ENCODE measurements at places on chromosomes 4 and X.

GRCh38 chr4:159504684-159505083 lies 401.8 kb downstream of the RAPGEF2 start:
- DNase-seq = no peak

DNA sequence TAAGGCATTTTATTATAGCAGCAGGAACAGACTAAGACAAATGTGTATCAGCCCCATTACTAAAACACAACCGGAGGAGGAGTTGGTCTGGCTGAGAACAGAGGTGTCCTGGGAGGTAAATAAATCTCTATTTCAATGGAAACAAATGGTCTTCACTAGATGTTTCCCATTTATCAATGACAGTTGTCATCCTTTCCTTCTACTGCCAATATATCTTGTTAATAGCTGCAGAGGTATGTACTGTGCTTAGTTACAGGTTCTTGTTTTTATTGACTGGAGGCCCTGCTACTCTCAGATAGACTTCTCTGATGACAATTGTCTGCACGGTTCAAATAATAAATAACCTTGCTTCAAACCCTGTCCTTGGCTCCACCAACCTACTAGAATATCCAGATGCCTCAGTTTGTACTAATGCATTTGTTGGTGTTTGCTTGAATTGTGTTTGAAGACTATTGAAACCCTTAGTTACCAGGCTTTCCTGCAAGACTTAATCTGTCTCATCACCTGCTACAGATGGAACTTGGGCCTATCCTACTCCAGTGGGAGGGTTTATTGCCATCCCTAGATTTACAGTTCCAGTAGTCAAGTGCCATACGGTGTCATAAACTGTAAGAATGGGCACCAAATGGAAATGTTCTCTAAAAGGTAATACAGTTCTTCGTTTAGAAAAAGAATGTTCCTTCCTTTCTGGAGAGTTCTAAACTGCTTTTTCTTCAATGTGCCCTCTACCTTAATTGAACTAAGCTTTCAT lies 29.8 kb upstream of the HPGDS start:
- DNase-seq = no peak

- DNase-seq = no peak
Observed at GRCh38 chrX:103540145-103540544, 20.9 kb upstream of the RAB40A start.

GRCh38 chrX:154008521-154008920 lies 11.2 kb downstream of the IRAK1 start:
- DNase-seq = no peak

GRCh38 chr4:169621731-169622492 lies 1.5 kb downstream of the CLCN3 start:
- no peak for DNase-seq

DNA sequence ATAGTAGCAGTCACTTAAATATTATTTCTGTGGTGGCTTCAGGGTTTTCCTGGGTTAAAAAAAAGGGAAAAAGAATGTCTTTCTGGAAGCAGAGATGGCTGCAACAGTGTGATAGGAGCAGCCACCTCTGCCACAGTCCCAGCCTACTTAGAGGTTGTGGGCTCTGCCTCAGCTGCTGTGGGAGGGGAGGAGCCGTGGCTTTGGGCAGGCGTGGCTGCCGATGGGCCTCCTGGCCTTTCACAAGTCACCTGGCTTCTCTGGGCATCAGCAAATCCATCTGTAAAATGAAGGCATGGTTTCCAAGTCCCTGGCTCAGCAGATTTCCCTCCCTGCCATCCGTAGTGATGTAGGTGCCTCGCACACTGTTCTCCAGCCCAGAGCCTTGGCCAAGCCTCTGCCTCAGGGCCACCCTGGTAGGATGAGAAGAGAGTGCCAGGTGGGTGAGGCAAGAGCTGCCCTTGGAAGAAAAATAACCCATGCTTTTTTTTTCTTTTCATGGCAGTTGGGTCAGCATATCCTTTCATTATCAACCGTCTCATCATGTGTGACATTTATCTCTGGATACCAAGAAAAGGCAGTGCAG lies 66.1 kb downstream of the PTTG2 start:
- DNase-seq = no peak

- no peak for DNase-seq
Observed at GRCh38 chr4:72110886-72111285, 79.1 kb downstream of the NPFFR2 start.

- DNase-seq = no peak
Observed at GRCh38 chr4:138688408-138689085, 327.0 kb upstream of the NOCT start.

GRCh38 chr4:119581190-119581873 lies 47.3 kb downstream of the PDE5A start:
- no peak for DNase-seq

DNA sequence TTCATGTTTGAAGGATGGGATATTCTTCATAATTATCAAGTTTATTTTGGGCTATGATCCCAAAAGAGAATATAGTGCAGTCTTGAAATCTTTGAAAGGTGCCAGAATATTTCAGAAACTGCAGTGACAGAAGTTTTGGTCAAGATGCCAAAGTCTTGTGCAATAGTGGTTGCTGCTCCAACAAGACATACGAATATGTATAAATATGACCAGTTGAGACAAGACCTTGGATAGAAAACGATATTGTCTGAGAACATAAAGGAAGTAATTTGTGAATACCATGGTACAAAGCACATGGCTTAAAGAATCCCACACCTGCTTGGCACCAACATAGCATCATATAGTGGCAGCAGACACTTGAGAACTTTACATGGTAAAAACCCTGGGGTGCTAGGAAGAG lies 48.6 kb upstream of the AMELX start:
- DNase-seq = no peak

DNA sequence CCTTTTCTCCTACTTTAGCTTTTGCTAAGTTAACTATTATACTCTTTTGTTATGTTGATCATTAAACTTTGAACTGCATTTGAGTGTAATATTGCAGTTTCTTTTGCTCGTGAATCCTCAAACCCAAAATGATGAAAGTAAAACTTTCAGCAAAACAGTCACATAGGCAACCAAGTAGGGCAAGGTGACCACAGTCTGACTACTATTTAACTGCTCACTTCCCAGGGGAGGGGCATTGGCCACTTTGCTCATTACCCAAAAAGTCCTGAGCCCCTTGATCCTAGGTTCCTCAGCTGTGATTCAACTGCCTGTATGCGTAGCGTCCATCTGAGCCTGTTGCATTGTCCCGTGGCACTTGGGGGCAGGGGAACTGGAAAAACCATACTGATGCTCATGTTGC lies 17.0 kb downstream of the RBMX2 start:
- no peak for DNase-seq

GRCh38 chrX:16140448-16140847 lies 17.1 kb downstream of the GRPR start:
- no peak for DNase-seq

DNA sequence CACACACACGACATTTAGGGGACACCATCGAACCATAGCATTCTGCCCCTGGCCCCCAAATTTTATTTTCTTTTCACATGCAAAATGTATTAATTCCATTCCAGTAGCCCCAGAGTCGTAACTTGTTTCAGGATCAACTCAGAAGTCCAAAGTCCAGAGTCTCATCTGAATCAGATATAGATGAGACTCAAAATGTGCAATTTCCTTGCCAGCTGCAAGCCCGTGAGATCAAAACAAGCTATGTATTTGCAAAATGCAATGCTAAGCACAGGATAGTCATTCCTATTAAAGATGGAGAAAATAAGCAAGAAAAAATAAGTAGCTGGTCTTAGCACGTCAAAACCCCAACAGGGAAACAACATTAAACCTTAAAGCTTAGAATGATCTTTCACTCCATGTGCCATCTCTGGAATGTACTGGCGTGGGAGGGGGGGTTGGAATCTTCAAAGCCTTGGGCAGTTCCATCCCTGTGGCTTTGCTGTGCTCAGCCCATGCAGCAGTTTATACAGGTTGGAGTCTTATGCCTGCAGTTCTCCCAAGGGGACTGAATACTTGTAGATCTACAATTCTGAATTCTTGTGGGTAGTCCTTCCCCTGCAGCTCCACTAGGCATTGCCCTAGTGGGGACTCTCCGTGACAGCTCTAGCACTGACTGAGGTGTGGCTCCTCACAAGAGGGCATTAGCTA lies 47.7 kb upstream of the SYTL5 start:
- no peak for DNase-seq

DNA sequence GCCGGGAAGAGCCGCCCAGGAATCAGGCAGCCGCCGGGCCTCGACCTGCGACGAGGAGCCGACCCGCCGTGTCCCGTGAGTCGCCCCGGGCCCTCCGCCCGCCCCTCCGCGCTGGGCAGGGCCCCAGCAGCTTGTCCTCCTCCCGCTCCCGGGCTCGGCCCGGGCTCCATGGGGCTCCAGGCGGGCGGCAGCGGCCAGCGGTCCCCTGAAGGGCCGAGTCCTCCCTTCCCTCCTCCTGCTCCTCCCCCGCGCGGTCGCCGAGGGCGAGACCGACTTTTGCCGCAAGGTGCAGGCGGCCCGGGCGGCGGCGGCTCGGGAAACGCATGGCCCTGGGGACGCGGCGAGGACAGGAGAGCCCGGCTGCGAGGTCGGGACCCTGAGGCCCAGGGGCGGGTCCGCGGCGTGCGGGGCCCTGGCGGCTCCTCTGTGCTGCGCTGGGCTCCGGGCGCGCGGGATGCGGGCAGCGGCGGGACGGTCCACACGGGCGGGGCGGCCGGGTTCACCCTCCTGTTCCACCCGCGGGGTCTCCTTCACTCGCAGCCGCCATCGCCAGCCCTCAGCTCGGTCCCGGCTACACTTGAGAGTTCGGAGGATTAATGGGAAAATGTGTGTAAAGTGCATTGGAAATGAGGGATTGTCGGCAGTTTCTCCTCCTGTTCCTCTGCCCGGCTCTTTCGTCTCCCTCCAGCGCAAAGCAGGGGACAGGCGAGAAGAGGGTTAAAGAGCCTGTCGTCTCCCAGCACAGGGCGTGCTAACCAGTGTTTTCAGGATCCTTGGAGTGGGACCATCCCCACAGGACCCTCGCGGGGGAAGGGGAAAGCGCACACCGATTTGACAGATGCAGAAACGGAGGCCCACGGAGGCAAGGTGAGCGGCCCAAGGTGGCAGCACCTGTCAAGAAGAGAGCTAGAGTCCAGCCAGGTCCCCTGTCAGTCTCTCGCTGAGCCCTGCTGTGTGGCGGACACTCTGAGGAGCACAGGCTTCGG lies 16.6 kb upstream of the ZNF718 start:
- DNase-seq = no peak

DNA sequence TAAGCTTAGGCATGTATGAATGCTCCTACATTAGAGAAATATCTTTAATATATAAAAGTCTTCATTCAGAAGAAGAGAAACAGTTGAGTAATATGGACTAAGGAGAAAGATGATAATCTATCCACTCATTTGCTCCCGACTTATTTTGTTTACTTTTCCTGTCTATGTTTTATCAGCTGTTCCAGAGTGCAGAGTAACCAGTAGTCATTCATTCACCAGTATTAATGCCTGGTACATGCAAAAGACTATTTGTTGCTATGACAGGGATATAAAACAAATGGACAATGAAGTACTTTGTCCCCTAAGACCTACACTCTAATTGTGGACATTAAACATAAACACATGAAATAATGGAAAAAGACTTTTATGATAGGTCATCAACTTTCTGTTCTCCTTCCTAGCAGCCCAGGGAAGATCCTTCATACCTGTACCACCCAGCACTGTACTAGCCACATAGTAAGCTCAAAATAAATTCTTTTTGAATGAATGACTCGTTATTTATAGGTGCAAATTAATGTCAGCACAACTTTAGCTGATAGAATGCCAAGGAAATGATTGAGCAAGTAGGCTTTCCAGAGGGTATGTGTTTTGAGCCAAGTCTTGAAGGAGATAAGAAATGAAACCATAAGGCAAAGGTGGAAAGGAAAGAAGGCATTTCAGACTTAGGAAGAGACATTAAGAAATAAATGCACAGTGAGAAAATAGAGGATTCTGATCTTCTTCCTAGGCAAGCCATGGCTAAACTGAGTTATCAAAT lies 45.0 kb upstream of the IL13RA1 start:
- no peak for DNase-seq

DNA sequence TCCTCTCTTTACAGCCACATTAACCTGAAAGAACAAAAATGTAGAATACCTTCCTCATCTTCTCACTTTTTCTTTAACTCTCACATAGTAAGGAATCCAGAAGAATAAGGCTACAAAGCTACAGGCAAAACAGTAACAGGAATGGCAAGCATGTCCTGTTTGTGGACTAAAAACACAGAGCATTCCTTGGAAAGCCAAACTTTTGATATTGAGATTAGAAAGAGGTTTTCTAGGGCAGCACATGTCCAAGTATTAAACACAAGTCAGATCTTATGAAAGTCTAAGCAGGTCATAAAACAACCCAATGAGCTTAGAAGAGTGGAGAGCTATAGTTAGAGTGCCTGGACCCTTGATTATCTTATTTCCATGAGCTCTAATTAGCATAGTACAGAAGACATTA lies 58.2 kb upstream of the FAM9C start:
- DNase-seq = no peak

DNA sequence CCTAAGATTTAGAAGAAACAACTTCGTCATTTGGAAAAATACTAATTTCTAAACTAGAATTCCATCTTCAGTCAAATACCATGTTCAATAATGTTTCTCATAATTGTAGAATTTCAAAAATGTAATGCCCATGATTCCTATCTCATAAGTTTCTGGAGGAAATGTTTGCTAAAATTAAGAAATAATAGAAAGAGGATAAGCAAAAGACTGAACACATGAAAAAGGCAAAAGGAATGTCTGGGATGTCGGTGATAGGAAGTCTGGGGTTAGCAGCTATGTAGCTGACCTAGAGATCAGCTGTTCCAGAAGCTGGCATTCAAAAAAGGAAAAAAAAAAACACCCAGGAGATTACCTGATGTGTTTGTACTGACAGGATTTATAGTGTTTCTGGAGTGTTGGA lies 18.9 kb upstream of the PCDH10 start:
- no peak for DNase-seq

GRCh38 chrX:116873671-116874070 lies 410.9 kb upstream of the CT83 start:
- DNase-seq = no peak

GRCh38 chr4:185405296-185405999 lies 8.8 kb downstream of the ANKRD37 start:
- no peak for DNase-seq

DNA sequence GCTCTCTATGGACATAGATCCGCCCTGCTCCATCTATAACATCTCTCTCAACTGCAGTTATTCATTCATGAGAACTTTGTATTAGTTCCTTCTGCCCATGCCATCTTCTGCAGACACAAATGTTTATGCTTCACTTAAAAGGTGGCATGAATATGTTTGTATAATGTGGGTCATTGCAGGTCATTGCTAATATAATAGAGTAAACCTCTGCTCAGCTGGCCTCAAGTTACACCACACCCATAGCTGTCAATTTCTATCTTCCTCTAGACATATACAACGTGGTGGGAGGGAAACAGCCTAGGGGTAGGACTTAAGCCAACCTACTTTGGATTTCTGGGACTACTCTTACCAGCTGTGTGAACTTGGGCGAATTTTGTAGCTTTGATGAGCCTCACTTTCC lies 129.8 kb downstream of the ATXN3L start:
- DNase-seq = no peak

DNA sequence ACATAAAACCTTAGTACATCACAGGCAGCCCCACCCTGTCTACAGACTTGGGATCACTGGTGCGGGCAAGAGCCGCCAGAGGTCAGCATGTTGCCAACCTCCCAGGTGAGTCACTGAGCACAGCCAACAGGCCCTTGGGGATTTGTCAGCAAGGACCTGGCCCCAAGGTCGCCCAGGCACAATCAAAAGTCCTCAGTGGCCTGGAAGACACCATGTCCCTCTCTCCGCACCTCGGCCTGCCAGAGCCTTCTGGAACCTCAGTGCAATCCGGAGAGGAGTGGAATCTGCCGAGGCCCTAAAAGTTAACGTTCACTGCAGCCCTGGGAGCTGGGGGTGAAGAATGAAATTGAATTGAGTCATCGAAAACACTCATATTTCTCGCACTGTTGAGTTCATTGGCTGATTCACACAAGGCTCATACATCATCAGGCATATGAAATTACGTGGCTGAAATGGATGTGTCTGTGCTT lies 74.3 kb downstream of the WFS1 start:
- no peak for DNase-seq

Data from stimulated activated CD4-positive, alpha-beta T cell treated with anti-CD3 and anti-CD28 coated beads, TNF-alpha, amount 100 ng/mL, for 24 hours (primary cell).